ENCODE measurements at places on chromosomes 1 and 21. TPM values are rescaled to one million over a fixed set of nuclear protein-coding genes. Genes with fewer than 3 reads are reported as not detected.
A peak's percentile ranks its signal among the peaks of the same experiment; 100 is the strongest.

DNA sequence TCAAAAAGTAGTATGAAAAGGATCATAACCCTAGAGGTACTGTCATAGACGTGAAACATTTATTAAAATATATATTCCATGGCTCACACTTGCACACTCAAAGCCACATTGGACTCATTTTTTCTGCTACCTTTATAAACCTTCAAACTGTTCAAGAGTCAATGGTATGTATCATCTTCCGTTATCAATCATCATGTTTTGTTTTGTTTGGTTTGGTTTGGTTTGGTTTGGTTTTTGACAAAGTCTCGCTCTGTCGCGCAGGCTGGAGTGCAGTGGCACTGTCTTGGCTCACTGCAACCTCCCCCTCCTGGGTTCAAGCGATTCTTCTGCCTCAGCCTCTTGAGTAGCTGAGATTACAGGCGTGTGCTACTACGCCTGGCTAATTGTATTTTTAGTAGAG lies 1.8 kb downstream of the IFNAR2 start:
- DNase-seq = no peak

GRCh38 chr1:147214325-147214724 lies 10.8 kb downstream of the FMO5 start:
- no peak for DNase-seq

- no peak for DNase-seq
These were observed 26.4 kb downstream of the HSPG2 start for GRCh38 chr1:21910558-21911204.

GRCh38 chr1:196544617-196545016 lies 63.6 kb downstream of the KCNT2 start:
- no peak for DNase-seq

DNA sequence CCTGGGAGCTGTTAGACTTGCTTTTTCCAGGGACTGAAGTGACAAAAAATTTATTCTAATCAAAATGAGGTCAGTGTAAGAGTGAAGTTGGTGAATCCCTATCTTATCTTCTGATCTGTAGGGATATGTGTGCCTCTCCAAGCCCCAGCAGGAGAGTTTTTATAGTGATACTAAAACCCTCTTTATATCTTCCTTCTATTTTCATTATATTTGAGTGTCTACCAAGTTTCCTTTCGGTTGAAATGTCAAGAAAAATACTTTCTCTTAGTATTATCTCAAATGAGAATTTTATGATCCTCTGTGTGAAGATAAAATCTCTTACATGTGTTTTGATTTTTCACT lies 18.9 kb downstream of the C1orf21 start:
- no peak for DNase-seq

DNA sequence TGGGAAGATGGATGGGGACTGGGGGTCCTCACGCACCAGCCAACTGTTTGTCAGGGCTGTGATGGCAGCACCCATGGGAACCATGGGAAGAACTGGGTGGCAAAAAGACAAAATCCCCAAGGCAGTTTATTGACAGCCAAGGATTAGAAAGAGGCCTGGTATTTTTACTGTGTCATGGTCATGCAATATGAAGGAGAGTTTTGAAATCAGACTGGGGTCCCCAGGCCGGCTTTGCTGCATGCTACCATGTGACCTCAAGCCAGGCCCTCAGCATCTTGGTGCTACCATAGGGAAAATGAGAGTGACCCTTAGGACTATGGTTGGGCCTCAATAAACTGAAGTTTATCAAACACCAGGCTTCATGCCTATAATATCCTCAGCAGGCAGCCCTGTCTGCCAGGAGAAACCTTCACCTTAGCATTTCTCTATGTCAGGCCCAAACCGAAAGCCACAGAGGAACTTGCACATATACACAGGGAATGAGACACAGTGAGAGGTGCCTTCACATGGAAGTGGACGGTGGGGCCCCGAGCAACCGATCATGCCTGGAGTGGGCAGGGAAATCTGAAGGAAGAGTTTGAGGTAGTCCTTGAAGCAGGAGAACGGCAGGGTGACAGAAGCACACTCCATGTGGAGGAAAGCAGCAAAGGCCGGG lies 203.2 kb downstream of the HIVEP3 start:
- no peak for DNase-seq

DNA sequence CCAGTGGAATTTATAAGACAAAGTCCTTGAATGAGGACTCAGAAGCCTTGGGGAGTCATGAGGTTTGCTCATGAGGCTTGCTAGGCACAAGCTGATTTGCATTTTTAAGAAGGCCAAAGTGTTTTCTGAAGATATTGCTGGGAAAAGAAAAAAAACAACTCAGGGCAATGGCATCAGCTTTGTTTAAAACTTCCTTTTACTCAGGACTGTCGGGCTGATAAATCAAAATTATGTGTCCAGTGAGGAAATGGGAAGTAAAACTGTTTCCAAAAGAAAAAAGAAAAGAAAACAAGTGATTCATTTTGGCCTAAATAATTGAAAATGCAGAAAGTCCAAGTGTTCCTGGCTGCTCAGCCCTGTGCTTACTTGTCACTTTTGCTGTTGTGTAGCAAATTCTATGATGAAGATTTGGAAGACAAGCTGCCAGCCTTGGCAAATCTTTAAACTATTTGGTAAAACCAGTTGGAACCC lies 282.4 kb downstream of the HLX start:
- peak; percentile 60 for DNase-seq

DNA sequence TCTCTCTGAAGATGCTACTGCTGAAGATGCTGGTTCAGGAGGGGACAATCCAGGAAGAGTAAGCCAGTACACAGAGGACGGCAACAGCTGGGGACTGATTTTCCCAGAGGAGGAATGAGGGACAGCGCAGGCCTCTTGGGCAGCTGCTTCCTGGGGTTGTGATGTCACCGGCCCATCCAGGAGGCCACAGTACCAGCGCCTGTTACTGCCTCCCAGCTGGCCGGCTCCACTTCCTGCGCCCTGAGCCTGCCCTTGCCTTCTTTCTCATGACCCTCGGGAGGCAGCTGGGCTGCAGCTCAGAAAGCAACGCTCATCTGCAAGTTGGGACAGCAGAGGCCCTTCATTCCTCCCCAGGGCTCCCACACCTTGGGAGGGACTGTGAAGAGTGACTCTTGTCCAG lies 21.9 kb upstream of the ID3 start:
- DNase-seq = peak; percentile 66

- no peak for DNase-seq
These were observed 16.6 kb downstream of the HIVEP3 start for GRCh38 chr1:41902159-41902577.

DNA sequence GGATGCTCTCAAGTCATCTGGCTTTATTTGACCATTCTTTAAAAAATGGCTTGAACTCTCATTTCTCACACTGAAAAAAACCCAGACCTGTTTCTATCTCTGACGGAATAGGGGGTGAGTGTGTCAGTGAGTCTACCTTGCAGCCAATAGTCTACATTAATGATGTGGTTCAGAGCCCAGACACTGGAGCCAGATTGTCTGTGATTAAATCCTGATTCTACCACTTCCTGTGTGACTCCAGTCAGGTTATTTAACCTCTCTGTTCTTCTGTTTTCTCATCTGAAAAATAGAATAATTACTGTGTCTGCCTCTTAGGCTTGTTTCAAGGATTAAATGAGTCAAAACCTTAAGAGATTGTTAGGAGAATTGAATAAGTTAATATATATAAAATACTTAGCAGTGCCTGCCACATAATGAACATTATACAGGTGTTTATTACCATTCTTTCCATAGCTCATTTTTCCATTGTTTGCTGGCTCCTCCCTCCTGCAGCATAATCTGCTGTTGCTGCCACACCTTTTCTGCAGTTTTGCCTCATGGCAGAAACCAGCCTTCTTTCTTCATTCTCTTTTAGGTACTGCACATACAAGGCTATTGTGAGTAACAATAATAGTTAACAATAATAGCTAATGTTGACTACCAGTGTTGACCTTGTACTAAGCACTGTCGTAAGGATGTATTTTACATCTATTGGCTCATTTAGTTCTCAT lies 157.6 kb upstream of the IVNS1ABP start:
- DNase-seq = no peak

DNA sequence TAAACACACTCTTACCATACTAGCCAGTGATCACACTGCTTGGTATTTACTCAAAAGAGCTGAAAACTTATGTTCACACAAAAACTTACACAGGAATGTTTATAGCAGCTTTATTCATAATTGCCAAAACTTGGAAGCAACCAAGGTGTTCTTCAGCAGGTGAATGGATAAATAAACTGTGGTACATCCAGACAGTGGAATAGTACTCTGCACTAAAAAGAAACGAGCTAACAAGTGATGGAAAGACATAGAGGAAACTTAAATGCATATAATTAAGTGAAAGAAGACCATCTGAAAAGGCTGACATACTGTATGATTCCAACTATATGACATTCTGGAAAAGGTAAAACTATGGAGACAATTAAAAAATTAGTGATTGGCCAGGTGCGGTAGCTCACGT lies 20.7 kb upstream of the PDIK1L start:
- DNase-seq = no peak

GRCh38 chr1:79638382-79638781 lies 631.9 kb upstream of the ADGRL4 start:
- no peak for DNase-seq

DNA sequence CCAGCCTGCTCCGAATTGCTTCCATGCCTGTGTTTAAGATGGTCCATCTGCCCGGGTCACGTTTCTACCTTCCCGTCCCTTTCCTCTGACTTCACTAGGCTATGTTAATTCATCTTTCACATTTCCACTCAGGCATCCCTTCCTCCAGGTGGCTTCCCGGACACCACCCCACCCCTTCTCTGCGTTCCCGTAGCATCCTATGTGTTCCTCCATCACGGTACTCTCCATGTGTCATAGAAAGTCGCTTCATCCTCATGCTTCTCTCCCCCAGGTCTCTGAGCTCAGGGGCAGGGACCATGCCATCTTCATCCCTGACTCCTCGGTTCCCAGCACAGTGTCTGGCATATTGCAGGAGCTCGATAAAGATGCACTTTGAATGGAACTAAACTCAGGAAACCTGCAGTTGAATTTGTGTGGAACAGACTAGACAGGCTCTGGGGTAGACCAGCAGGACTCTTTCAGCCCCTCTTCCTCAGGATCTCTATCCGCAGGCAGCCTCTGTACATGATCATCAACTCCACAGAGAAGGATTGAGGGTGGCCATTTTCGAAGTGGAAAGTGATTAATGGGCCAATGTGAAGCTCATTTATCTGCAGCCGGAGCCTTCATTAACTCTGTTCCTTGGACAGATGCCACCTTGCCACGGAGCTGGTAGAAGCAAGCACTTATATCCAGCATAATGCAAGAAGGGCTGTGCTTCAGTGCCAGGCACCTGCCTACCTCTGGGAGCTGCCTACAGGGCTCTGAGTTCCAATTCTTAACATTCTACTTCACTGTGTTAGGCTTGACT lies 9.1 kb downstream of the C1orf226 start:
- DNase-seq = peak; percentile 23

GRCh38 chr1:207022996-207023679 lies 9.4 kb downstream of the C1orf116 start:
- no peak for DNase-seq

GRCh38 chr1:21251773-21252471 lies 38.3 kb downstream of the ECE1 start:
- DNase-seq = peak; percentile 94

GRCh38 chr1:167152192-167152876 lies 58.5 kb downstream of the STYXL2 start:
- DNase-seq = no peak

DNA sequence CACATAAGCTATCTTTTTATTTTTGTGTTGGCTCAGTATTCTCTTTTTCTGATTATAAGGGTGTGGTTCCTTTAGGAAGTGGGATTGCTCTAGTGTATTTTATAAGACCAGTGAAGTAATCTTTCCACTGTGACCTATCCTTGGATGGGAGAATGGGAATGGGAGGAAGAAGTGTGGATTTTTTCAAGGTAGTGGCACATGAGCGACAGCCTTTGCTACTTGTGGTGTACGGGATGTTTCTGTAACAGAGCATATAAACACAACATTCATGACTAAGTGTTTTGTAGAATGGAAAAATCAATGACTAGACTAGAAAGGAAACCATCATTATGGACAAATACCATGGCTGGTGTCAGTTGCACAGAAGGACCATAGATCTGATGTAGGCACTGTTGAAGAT lies 209.6 kb downstream of the GIPC2 start:
- DNase-seq = no peak

- peak; percentile 81 for DNase-seq
These were observed 75.6 kb upstream of the KAZN start for GRCh38 chr1:14522926-14523241.

- DNase-seq = no peak
These were observed 57.4 kb upstream of the TMPRSS15 start for GRCh38 chr21:18460979-18461378.

DNA sequence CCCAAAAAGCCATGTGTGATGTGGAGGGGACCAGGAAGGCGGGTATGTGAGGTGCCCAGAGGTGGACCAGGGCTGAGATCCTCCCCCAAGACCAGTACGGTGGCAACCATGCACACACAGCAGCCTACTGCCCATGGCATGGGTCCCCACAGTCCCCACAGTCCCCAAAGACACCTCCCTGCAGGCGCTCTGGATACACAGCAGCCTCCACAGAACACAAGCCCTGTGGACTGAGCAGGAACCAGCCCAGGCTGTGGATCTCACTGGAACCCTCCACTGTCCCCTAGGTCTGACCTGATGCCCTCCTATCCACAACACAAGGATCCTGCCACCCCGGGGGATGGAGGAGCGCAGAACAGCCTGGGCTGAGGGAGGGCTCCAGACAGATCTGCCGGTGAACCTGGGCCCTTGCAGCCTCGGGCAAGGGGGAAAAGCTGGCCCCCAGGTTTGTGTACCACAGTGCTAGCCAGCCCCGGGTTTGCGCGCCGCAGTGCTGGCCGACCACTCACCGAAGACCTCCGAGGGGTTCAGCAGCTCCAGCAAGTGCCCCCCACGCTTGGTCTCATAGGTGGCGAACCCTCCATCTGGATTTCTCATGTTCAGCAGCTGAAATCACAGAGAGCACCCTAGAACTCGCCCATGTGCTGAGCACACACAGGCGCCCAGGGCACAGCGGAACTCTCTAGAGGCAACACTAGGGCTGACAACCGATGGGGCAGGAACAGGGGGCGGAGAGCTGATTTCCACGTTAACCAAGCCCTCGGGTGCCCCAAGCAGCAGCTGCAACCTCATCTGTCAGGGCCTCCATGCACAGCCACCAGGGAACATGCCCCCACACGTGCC lies 22.1 kb upstream of the SPATC1L start:
- no peak for DNase-seq

The FAM3B gene
- not detected for total RNA-seq

The TRIM67 gene
- total RNA-seq = not detected

The IFFO2 gene
- 2.3 TPM for total RNA-seq

The AGMAT gene
- total RNA-seq = not detected

The ATP6V1G3 gene
- not detected for total RNA-seq

The SHISA4 gene
- 74.2 TPM for total RNA-seq
